Posterior cingulate gyrus (tissue), 11 donors: ENCODE measurements at places on chromosomes 7 and 10.

DNA sequence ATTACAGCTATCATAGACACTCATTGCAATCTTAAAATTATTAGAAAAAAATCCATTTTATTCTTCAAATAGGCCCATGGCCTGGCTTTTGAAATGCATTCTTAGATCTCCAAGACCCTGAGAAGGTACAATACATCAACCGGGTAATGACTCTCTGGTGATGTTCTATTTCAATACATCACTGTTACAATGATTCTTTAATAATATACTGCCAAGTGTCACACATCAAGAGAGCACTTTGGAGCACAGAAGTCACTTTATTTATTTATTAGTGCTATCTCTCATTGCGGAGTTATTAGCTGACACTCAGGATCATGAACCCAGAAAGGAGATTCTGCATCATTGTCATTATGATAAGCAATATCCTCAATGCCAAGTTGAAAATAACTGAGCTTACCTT is 748.5 kb upstream of the MBL2 start:
- no peak for DNase-seq

DNA sequence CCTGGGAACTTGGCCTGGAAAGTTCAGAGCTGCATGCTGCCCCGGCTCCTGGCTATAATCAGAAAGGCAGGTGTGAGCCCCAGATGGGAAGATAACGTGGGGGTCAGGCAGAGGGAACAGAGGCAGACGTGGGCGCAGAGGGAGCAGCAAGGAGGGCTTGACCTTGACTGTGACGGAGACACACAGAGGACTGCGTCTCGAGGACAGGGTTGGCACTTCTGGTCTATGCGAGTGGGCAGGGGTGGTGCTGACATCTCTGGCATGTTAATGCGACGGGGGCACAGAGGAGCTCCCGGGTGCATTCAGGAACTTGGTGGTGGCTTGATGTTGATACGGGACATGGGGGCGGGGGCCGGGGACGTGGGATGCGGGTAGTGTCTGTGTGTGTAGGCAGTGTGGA is 232.1 kb upstream of the GRB10 start:
- DNase-seq: no peak

GRCh38 chr7:138387755-138388475 is 72.1 kb upstream of the TRIM24 start:
- no peak for DNase-seq

DNA sequence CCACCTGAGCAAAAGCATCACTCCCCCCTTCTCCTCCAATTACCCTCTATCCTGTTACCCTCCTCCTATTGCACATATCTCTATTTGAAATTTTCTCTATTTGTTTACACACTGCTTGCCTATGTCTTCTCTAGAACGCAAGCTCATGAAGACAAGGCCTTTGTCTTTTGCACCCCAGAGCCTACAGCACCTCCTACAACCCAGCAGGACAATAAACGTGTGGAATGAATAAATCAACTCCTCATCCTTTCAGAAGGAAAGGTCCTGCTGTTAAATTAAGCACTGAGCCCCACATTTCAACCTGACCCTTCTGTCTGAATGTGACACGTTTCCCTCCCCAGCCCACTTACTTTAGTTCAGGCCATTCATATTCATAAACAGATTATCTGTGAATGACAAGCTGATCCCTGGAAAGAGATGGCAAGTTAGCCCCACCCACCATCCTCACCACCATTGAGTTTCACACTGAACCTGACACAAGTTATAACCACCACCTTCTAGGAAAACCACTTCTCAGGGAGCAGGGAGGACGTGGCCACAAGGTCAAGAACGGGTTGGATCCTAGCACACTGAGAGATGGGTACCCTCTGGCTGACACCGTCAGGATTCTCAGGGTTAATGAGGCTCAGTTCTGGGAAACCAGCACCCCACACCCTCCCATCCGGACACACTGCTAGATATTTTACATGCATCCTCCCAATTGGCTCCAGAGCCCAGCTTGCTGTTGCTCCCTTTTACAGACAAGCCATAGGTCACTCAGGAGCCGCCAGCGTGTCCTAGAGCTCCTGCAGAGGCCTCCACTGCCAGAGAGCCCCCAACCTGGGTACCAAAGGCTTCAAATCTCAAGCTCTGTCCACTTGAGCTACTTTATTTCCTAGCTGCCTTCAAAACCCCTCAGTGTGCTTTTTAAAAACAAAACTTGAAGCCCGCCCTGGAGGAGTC is 934 bp downstream of the PRTFDC1 start:
- no peak for DNase-seq

- DNase-seq: no peak
Measured at GRCh38 chr10:91472911-91473310, 62.8 kb downstream of the HECTD2 start.

DNA sequence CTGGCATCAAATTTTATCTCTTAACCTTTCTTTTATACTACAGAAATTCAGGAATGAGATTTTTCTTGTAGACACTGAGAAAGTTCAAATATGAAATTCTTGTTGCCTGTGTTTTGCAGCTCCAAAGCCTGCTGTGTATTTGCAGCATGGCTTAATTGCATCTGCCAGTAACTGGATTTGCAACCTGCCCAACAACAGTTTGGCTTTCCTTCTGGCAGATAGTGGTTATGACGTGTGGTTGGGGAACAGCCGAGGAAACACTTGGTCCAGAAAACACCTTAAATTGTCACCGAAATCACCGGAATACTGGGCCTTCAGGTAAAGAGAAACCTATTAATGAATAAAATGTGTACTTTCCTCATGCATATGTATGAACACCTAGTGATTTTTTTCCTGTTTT is 24.8 kb downstream of the LIPK start:
- DNase-seq: no peak

DNA sequence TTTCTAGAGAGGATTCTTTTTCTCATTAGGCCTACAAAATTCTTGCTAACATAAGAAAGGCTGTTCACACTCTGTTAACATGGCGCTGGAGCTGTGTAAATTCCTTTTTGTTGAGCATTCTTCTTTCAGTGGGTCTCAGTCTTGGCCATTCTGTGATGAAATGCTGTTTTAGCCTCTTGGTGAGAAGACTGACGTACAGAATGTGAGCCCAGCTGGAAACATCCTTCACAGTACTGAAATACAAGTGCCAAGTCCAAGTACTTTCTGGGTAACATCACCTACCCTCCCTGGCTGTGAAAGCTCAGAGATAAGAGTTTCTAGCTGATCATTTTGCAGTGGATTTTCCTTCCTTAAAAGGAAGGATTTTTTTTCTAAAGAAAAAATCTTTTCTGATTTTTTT is 231.8 kb downstream of the AHR start:
- DNase-seq: no peak

DNA sequence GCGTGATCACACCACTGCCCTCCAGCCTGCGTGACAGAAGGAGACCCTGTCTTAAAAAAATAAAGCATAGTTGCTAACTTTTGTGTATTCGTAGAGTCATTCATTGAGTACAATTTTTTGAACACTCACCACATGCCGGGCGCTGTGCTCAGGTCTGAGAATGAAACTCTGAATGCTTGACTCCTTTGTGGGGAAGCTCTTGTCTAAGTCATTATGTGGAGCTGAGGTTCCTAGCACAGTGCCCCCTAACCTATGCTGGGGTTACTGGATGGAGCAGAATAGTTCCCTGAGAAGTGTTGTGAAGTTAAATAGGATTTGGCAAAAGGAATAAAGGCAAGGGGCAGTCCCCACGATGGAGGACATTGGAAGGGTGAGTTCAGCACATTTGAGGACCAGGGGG is 123.3 kb downstream of the CELF2 start:
- no peak for DNase-seq

DNA sequence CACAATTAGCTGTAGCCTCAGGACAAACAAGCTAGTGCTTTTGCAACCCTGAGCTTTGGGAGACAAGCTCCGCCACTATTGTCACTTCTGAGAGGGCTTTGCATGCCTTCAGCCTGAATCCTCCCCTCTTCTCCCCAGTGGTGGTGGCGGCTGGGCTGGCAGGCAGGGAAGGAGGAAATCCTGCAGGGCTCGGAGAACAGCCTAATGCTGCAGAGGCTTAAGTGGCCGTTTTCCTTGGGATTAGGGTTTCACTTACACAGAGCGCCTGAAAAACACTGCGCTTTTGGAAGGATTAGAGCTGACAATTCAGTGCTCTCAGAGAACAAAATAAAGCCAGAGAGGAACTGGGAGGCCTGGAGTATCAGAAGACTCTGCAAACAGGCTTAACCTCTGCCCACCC is 71.3 kb downstream of the PAX2 start:
- no peak for DNase-seq

DNA sequence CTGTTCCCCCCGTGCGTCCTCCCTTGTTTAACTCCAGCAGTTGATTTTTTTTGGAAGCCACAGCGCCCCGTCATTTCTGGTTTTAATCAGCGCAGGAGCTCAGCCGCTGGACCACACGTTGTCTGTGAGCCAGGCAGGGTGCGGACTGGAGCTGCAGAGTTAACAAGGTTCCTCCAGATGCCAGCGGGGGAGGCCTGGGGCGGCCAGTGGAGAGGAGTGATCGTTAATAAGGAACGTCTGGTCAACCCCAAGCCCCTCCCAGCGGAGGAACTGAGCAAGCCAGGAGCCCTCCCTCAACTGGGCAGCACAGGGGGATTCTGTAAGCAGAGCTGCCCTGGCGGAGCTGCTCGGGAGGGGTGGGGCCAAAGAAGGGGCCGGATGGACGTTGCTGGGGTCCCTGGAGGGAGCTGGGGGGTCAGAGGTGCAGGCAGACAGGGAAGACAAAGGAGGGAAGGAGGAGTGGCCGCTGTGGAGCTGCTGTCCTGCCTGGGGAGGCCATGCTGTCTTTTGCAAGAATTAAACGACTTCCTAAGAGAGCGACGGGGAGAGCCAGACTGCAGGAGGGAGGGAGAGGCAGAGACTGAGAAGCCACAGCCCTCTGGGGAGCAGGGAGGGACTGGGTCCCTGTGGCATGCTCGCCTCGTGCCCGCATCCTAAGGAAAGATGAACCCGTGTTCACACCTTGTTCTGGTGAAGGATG is 537.1 kb upstream of the FOXK1 start:
- DNase-seq: no peak

- DNase-seq: no peak
Measured at GRCh38 chr7:75962607-75963380, 31.6 kb downstream of the TMEM120A start.

DNA sequence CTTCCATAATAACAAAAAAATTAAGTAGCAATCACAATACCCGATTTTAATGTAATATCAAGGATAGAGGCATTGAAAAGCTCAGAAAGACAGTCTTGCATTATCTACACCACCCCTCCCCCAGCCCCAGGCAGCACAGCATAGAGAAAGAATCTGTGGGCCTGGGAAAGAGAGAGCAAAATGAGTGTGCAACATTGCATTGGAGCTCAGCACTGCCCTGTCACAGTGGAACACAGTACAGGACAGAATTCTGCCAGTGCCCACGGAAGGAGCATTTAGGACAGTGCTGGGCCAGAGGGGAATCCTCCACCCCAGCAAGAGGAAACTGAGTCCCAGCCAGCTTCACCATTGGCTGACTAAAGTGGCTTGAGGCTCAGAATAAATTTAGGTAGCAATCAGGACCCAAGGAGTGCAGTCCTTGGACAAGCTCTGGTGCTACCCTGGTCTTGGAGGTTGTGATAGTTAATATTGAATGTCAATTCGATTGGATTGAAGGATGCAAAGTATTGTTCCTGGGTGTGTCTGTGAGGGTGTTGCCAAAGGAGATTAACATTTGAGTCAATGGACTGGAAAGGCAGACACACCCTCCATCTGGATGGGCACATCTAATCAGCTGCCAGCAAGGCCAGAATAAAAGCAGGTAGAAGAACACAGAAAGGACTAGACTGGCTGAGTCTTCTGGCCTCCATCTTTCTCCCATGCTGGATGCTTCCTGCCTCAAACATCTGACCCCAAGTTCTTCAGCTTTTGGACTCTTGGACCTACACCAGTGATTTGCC is 234.4 kb downstream of the ANK3 start:
- DNase-seq: no peak

GRCh38 chr7:131774419-131775220 is 218.2 kb upstream of the PODXL start:
- no peak for DNase-seq

GRCh38 chr7:134962270-134962780 is 24.0 kb upstream of the AGBL3 start:
- DNase-seq: no peak

DNA sequence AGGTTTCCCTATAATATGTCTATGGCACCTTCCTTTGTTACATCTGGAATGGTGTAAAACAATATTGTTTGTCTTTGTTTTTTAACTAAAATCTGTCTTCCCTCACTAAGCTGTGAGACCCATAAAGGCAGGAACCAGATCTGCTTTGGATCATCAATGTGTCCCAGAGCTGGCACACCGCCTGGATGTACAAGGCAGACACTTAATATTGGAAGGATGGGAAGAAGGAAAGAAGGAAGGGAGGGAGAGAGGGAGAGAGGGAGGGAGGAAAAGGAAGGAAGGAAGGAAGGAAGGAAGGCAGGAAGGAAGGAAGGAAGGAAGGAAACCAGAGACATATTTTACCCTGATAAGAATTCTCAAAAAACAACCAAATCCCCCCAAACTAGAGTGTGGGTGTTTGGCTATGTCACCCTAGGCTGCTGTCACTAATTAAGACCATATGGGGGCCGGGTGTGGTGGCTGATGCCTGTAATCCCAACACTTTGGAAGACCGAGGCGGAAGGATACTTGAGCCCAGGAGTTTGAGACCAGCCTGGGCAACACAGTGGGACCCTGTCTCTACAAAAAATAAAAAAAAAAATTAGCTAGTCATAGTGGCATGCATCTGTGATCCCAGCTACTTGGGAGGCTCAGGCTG is 59.6 kb downstream of the SH3PXD2A start:
- DNase-seq: no peak

GRCh38 chr7:77570330-77571011 is 33.4 kb downstream of the PTPN12 start:
- no peak for DNase-seq

- peak; percentile 35 for DNase-seq
Measured at GRCh38 chr10:110006358-110007160, 1.2 kb upstream of the ADD3 start.

GRCh38 chr10:101464599-101464998 is 110.6 kb downstream of the BTRC start:
- no peak for DNase-seq

GRCh38 chr7:45969940-45970339 is 48.9 kb upstream of the IGFBP3 start:
- DNase-seq: no peak
